Activated T-cell treated with anti-CD3 and anti-CD28 coated beads, Interleukin-2, amount 50 U/mL, for 24 hours (primary cell): ENCODE measurements at places on chromosomes 2 and 18.

DNA sequence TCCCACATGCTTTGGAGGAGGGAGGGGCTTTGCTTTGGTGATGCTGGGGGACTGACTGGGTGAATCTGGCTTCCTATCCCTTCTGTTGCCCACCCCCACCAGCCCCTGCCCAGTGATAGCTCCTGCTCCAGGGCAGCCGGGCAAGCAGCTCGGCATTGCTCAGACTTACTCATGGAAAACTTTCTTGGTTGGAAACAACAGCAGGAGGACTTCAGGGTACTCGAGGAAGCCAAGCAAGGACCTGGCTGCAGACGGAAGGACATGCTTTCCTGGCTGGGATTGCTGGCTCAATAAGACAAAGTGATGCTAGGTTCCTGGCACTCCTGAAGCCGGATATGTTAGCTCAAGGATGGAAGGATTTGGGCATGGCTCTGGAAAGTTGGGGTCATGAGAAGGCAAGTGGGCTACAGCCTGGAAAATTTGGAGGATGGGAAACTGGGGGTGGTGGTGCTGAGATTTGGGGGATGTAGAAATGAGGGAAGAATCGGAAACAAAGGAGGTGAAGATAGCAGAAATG is 3.1 kb downstream of the SPEG start:
- DNase-seq, result no peak

- no peak for DNase-seq
Observed at GRCh38 chr2:211829725-211830124, 708.9 kb downstream of the ERBB4 start.

DNA sequence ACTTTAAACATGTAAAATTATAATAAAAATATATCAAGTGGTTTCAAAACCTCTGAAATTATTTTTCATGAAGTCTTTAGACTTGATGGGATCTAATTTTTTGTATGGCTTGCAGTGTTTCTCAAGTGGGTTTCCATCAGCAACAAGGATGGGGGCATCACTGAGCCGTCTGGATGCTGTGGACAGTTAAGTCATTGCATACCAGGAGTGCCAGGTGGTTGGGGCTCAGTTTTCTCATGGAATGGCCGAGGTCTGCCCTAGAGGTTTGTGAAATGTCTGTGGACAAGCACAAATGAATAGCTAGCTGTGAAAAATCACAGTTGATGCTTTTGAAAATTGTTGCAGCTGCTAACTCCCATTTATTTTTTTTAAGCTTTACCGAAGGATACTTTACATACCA is 1.7 kb downstream of the PRELID3A start:
- no peak for DNase-seq

DNA sequence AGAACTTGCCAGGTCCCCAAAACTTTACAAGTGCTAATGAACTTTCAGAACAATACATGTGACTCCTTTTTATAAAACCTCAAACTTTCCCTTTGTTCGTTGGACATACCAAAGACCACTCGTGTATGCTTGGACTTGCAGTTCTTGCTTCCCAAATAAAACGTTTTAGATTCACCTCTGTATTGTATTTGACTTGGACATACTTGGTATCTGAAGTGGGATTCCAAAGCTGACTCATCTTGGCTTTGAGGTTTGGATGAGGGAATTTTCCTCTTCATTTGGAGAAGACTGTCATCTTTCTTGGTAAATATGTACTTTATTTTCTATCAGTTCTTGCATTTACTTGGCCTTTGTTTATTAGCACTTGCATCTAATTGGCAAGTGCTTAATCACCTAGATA is 8.0 kb upstream of the CYB5A start:
- no peak for DNase-seq

DNA sequence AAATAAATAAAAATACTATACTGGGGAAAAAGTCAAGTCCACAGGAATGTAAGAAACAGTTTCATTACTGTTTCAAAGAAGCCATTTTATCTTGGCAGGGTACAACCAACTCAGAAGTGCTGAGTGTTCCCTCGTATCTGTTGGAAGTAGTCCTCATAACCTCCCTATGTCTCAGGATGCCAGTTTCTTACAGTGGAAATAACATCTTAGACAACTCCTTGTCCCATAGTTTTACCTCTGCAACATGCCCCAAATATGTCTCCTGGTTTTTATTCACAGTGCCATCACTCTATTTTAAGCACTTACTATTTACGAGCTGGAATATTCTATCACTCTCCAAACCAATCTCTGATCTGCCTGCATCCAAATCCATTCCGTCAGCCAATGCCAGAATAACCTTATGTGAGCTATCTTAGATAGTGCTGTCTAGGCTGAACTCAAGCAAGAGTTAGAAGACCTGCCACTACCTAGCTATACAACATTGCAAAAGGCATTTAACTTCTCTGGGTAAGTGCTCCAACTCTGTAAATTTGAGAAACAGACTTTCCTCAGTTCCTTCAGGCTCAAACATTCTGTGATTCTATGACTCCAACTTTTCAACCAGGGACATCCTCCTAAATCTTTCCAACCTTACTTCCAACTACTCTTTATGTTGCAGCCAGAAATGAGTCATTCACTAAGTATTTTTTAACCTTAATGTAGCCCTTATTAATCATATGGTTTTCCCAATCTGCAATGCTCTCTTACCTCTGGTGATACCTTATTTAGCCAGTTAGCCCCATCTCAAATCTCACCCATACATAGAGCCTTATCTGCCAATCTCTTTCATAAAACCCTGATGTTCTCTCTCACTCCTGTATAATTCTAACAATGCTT is 66.7 kb downstream of the RTN4 start:
- no peak for DNase-seq

GRCh38 chr2:107091163-107091864 is 205.3 kb upstream of the ST6GAL2 start:
- DNase-seq, result no peak

GRCh38 chr2:33391529-33392255 is 84.8 kb upstream of the RASGRP3 start:
- no peak for DNase-seq

DNA sequence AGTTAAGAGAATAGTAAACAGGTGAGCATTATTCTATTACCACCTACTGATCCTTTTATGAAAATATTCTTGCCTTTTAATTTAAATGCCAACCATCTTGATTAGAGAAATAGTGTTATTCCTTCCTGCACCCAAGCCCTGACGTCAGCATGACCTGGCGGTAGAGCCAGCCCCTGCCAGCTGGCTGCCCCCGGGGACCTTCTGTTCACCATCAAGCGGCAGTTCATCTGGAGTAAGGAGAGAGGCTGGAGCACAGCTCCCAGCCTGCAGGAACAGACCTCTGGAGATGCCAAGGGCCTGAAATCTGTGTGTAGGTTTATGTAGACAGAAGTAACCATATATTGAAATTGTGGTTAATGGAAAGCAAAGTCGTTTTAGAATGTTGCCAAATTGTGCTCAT is 171.8 kb downstream of the GBX2 start:
- DNase-seq, result no peak

DNA sequence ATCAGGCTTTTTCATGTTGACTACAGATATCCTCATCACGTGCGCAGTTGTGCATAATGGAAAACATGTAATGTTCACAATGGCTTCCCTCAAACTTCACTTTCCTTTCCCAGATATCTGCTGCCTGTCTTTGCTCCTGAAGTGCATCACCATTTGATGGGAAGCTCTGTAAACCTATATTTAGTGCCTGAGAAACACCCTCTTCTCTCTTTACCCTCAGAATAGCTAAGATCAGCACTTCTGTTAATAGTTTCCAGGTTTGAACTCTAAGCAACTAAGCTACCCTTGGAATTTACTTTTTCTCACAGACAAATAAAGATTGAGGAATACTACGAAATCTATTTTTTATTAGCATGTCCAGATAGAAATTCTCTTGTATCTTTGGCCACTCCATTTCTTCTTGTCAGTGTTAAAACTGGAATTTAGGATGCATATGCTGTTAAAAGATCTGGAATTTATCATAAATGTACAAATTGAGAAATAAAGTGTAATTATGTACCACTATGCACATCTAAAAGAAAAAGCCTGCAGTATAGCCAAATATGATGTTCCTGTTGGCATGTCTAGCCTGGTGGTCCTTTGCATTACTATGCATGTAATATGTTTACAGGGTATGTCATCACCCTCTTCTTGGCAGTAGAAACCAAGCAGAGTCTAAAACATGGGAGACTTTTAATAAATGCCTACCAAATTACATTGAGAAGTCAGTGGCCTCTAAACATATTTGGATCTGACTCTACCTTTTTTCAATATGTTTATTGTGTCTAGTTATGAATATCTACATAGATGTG is 278.7 kb downstream of the FIGN start:
- no peak for DNase-seq

DNA sequence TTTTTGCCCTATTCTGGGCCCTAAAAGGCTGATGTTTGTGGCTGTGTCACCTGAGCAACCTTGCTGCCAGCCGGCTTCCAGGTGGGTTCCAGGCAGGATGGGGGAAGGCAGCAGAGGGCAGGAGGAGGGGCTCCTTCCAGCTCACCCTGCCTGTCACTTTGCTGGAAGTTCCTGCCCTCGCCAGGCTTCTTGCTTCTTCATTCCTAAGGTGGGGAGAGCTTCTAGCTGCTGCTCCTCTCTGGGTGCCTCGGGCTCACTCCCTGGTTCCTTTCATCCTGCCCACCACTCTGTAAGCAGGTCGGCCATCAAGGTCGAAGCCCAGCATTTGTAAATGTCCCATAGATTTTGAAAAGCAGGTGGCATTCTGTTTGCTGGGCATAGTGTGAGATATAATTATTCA is 249.4 kb upstream of the HS6ST1 start:
- no peak for DNase-seq

DNA sequence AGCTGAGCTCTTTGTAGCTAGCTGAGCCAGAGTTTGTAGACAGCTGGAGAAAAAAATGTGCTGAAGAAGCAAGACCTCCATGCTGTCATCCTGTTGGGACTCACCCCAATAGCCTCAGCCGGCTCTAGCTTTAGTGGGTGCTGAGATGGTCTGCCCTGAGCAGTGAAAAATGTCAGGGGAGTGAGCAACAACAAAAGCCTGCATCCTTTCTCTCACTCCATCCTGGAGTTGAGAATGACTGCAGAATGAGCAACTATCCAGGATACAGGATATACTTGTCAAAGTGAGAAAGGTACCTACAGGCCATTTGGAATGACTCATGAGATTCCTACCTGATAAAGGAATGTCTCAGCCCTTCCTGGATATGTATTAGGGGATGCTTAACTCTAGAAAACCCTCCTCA is 146.1 kb upstream of the DLX2 start:
- DNase-seq, result no peak

- no peak for DNase-seq
Observed at GRCh38 chr2:120447127-120447785, 101.3 kb downstream of the INHBB start.

GRCh38 chr2:81734981-81735380 is 1430.4 kb upstream of the LRRTM1 start:
- DNase-seq, result no peak

- no peak for DNase-seq
Observed at GRCh38 chr18:21996351-21996826, 173.0 kb upstream of the GATA6 start.

- no peak for DNase-seq
Observed at GRCh38 chr2:113077921-113078320, 10.2 kb downstream of the IL1F10 start.

DNA sequence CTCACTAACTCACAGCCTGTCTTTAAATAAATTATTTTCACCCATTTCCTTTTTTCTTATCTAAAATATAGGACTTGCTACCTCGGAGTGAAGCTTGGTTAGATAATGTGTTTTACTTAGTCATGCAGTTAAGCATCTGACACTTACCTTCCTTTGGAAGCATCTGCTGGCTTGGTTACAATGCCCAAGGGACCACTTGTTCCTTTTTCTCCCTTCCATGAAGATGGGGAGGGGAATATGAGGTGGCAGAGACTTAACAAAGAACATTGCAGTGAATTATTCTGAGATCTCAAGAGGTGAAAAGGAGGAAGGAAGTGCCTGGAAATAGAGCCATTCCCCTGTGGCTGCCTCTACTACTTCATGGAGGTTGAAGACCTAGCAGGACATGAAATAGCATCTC is 145.4 kb upstream of the FOSL2 start:
- DNase-seq, result no peak

GRCh38 chr2:65630643-65631042 is 198.2 kb upstream of the SPRED2 start:
- no peak for DNase-seq

DNA sequence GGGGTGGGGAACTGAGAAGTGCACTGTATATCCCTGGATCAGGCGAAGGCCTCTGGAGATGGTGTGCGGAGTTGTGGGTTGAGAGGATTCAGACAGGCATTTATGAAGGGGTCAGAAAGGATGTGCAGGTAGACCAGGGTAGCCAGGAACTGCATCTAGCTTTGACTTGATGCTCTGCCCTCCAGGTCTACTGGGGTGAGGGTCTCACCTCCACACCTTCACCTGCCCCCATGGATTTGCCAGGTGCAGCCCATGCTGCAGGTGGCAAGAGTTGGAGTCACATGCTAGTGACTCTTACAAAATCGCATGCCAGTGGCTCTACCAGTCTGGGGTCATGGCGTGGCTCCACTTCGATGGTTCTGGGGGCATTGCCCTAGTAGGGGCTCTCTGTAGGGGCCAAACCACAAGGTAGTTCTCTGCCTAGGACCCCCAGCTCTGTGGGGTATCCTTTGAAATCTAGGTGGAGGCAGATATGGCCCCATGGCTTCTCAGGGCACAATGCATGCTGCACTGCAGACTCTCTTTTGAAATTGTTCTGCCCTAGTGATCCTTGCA is 18.9 kb upstream of the KCNF1 start:
- DNase-seq, result no peak

- DNase-seq, result no peak
Observed at GRCh38 chr18:4004183-4004829, 450.8 kb downstream of the DLGAP1 start.

GRCh38 chr2:99489063-99489760 is 605 bp downstream of the REV1 start:
- DNase-seq, result peak; percentile 59

DNA sequence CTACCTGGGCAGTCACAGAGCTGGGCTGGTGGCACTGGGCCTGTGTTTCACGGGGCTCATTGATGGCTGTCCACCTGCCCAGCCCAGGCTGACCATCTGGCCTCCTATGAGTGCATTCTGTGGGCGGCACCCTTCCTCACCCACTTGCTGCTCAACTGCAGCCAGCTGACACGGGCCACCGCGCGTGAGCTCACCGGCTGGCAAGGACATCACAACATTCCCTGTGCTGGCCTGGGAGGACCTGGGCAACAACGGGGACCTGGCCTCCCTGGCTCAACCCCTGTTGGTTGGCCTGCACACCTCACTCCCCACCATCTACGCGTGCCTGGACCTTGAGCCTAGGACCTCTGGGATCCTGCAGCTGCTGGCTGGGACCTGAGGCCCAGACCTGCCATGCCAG is 98.2 kb upstream of the DTNA start:
- DNase-seq, result no peak

- DNase-seq, result no peak
Observed at GRCh38 chr2:224870341-224870740, 154.2 kb upstream of the CCDC195 start.

DNA sequence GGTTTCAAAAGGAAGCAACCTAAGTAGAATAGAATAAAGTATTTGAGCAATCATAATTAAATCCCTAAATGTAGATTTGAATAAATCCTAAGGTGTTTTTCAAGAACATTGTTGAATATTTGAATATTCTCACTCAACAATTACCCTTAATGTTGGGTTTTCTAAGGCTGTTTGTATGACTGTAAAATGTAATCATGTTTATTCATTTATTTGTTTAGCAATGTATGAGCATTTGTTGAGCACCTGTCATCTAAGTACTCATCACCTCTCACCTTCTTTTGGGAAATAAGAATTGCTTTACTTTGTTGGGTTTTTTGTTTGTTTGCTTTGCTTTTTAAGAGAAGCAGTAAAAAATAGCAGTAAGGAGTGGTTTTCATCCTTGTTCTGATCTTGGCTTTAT is 66.0 kb downstream of the MAPRE2 start:
- DNase-seq, result no peak

- peak; percentile 24 for DNase-seq
Observed at GRCh38 chr2:85799215-85799956, 45.6 kb downstream of the ATOH8 start.
